Nasal cavity respiratory epithelium epithelial cell of viscerocranial mucosa (primary cell): ENCODE measurements at places on chromosomes 13 and 19. TPM values are rescaled to one million over a fixed set of nuclear protein-coding genes. Genes with fewer than 3 reads are reported as not detected.

The LHB gene
- 0.21 and 0.34 TPM in 2 replicates for total RNA-seq

The TDRD12 gene
- total RNA-seq: under 0.01 and 1.00 TPM in 2 replicates

The MAMSTR gene
- total RNA-seq: 0.34 and 0.57 TPM in 2 replicates

The LILRA5 gene
- not detected in 2 replicates for total RNA-seq

The SPATA13 gene
- 1.7 and 1.9 TPM in 2 replicates for total RNA-seq

The S1PR4 gene
- total RNA-seq: 0.43 TPM in 1 of 2 replicates, not detected in the other

The RUBCNL gene
- 0.07 and 0.68 TPM in 2 replicates for total RNA-seq

The WDR88 gene
- total RNA-seq: not detected in 2 replicates

The ZNF793 gene
- 2.7 and 7.0 TPM in 2 replicates for total RNA-seq

The NECTIN2 gene
- total RNA-seq: 49.9 and 65.4 TPM in 2 replicates

The GRIN2D gene
- total RNA-seq: under 0.01 and 0.07 TPM in 2 replicates

The SERPINE3 gene
- total RNA-seq: not detected in 2 replicates

The TMEM59L gene
- 0.14 and 1.0 TPM in 2 replicates for total RNA-seq

The SLC1A6 gene
- total RNA-seq: under 0.01 TPM in 1 of 2 replicates, not detected in the other

The RPS16 gene
- total RNA-seq: 143 and 397 TPM in 2 replicates
